NCI-H2081 (cell line): ENCODE measurements at places on chromosomes 6 and 20.

GRCh38 chr6:43628393-43629103, 516 bp downstream of the GTPBP2 start:
- DNase-seq, result peak; percentile 67

- no peak for DNase-seq
Observed at GRCh38 chr6:109977791-109978173, 329 bp upstream of the GPR6 start.

- no peak for DNase-seq
Observed at GRCh38 chr6:124977067-124977908, 15.1 kb downstream of the RNF217 start.

DNA sequence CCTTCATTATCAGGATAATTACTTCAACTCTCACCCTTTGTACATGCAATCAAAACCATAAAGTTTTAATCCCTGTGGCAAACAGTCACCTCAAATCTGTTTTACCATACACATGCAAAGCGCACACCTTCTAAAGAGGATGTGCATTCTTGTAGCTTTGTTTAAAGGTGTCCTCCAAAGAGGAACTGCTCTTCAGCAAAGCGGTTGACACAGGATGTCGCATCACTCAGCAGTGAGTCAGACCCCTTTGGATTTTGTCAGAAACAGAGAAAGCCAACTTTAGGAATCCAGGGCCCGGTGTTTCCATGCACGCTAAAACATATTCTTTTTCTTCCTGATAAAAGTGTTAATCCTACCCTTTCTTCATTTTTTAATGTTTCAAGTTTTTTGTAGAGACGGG, 268.3 kb upstream of the ARID1B start:
- no peak for DNase-seq

DNA sequence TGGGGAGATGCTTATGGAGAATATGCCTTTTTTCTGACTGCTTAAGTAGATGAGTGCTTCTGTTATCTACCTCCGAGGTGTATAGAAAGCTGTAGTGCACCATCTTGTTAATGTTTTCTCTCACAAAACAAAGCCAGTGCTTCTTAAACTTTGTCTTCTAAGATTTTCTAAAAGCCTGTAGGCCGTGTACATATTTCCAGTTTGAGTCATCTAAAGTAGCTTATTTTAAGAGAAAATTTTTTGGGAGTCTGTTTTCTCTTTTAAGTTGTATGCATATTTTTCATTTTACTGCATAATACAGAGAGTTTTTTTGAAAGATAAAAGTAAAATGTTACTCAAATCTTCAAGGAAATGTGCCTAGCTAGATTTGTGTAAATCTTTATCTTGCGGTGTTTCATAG, 151.7 kb downstream of the GRIK2 start:
- no peak for DNase-seq

- DNase-seq, result peak; percentile 97
Observed at GRCh38 chr6:31652925-31653724, 664 bp upstream of the BAG6 start.

GRCh38 chr20:34675993-34676641, 775 bp downstream of the PIGU start:
- no peak for DNase-seq
